ENCODE measurements at places on chromosomes 6 and 20.

DNA sequence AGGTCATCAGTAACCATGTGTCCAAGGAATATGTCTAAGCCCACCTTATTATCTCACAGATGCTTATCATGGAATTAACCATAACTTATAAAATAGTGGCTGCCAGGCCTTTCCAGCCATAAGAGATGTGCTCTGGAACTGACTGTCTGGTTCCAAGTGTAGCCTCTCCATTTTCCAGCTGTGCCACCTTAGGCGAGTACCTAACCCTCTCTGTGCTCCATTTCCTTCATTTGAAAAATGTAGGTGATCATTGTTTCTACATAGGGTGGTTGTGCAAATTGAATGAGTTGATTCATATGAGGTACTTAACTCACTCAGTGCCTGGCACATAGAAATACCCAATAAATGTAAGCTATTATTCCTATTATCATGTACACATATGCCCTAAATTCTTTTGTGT lies 102.5 kb upstream of the IYD start:
- no peak for DNase-seq

GRCh38 chr20:10076126-10077080 lies 41.6 kb downstream of the ANKEF1 start:
- no peak for DNase-seq

DNA sequence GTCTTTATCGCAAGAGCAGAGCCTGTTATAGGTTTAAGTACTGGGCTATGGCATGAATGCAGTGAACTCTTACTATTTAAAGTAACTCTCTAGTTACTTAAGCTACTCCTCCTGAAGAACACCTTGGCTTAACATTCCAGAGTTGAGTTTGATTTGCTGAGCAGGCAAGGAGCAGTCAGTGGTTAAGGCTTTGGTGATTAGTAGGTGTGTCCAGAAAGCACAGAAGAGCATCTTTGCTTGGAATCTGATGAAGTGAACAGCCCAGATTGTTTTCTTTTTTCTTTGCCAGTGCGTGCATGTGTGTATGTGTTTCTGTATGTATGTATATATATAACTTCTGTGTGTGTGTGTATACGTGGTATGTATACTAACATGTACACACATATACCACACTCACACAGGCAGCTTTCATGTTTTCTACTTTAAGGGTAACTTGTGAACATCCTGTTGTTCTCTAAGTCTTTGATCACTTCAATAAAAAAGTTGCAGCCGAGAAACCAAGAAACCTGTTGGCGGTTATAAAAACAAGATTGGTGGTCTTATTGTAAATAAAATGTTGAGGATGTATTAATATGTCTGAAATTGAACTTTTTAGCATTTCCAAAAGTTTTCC lies 56.2 kb upstream of the TULP4 start:
- no peak for DNase-seq

DNA sequence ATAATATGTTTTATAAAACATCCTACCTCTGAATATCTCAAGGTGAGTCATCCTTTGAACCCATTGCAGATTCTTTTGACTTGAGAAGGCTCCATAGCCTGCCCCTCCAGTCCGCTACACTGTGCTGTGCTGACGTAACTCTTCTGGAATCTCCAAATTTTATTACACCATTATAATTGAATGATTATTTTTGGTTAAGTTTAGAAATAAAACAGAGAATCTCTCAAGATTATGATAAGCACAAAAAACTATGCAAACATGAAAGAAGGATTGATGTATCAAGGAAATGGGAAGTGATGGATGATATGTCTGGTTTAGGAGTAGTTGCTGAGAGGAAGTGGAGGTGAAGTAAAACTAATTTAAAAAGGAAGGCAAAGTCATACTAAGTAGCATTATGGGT lies 1021.3 kb downstream of the HACE1 start:
- DNase-seq, result no peak

DNA sequence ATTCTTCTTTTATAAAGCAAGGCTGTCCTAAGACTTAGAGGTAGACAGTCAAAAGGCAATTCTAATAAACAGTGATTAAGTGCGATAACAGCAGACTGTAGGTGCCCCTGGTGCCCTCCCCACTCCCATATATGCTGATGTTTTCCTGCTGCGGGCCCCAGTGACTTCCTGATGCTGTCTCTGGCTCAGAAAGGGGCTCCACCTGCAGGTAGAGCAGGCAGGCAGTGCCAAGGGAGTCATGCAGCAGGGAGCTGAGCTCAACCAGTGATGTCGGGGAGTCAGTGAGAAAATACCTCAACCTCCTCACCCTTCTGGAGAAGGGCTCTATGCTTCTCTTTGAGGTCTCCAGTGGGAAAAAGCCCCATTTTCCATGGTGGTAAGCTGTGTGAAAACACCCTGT lies 126.7 kb upstream of the SSTR4 start:
- DNase-seq, result no peak

DNA sequence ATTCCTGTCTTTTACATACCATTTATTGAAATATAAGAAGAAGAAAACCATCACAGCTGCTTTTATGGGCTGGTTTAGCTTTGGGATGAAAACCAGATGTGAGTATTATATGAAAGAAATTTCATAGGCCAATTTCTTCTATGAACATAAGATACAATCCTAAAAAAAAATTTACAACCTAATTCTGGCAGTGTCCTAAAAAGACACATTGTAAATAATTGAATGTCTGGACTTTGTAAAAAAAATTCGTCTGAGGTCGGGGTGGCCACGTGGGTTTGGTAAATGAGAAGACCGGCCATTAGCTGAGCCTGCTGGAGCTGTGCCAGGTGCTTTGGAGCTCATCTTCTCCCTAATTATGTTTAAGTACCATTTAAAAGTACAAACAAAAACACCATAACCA lies 26.8 kb downstream of the DACT2 start:
- no peak for DNase-seq

DNA sequence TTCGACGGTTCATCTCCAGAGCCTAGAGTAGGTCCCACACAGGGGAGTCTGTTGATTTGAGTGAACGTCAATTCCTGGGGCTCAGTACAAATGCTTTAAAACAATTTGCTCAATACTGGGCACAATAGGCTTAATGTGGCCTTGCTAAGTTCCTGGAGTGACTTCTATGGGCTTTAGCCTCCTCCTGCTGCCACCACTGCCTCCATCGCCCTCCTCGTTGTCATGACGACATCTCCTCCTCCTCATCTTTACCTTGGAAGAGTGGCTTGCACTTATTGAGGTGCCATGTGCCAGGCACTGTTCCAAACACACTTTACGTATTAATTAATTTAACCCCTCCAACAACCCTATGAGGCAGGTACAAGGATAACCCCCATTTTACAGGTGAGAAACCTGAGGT lies 11.8 kb upstream of the ZMYND8 start:
- DNase-seq, result no peak

Measured in Right ventricle myocardium inferior (tissue), 1 donor.